Fibroblast of skin of left quadriceps (primary cell): ENCODE measurements at places on chromosomes 1 and 21.

DNA sequence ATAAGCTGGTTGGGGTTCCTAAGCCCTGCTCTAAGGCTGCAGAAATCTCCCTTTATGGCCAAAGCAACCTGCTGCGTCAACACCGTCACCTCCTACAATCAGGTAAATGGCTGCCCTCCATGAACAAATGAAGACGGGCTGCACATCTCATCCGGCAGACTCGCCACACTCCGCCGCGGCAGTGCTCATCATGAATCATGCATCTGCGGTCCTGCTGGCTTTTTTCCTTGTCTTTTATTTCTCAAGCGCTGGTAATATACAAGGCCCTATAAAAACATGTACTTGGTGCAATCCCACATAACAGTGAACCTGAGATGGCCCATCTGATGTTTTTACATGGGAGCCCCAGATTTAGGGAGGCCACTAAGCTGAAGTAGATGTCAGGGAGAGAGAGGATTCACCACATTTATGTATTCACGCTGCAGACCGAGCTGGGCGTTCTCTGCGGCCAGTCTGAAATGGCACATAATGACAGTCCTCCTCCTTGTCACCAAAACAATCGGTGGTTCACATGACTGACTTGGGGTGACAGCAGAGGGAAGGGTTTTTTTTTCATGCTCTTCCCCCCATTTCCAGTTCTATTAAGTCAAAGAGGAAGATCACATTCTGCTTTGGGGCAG is 91.6 kb downstream of the KAZN start:
- DNase-seq: no peak

DNA sequence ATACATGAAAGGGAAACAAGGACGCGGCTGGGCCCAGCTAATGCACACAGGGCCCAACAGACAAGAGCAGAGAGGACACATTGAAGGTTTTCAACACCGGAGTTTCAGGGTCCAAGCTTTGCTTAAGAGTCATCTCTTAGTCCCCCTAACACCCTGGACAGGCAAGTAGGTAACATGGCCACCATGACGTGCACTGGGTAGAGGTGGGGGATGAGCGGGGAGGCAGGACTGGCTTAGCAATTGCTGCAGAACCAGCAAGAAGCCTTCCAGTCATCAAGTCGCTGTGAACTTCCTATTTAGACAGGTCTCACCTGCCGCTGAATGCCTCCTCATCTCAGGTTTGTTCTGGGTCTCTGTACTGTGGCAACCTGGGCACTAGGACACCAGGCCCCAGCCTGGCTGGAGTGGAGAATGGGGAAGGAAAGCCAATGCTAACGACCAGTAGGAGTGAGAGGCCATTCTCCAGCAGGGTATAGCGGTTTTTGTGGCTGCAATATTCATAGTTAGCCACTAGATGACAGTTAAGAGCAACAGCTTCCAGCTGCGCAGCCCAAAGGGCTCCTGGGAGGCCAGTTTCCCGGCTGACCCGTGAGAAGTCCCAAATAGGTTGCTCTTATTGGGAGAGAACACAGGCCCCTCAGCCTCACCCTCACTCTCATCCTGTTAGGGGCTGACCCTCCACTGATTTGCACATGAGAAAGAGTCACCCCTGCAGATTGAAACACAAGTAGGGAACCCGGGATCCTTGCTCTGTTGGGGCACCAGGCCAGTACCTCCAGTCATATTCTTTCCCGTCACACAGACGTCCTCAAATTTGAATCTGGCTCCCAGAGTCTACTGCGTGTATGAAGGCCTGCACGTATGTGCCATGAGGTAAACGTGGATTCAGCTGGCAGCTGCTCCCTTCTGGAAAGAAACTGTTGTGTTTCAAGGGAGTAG is 6.0 kb upstream of the PIGC start:
- no peak for DNase-seq

GRCh38 chr1:207306603-207307002 is 14.9 kb upstream of the CD55 start:
- DNase-seq: no peak

- no peak for DNase-seq
Measured at GRCh38 chr1:68301471-68302001, 69.2 kb upstream of the WLS start.

DNA sequence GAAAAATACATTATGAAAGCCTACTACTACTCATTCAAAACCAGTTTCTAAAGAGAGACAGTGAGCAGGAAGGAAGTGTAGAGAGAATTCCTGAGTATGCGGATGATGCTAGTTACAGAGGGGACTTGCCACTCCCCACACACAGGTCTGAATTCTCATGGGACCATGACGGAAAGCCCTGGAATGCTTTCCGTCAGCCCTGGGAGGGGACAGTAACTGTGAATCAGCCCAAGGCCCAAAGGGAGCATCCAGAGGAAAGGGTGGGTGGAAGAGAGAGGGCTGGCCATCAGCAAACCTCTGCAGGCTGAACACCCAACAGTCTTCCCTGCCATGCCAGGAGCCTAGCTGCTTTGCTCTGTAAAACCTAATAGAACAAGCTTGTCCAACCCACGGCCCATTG is 36.4 kb downstream of the RCSD1 start:
- DNase-seq: peak; percentile 69

GRCh38 chr21:42599962-42600361 is 53.5 kb upstream of the PDE9A start:
- no peak for DNase-seq

DNA sequence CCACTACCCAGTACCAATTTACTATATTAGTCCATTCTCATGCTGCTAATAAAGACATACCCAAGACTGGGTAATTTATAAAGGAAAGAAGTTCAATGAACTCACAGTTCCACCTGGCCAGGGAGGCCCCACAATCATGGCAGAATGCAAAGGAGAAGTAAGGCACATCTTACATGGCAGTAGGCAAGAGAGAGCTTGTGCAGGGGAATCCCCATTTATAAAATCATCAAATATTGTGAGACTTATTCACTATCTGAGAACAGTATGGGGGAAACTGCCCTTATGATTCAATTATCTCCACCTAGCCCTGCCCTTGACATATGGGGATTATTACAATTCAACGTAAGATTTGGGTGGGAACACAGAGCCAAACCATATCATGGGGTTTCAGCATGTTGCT is 6.4 kb downstream of the CD58 start:
- DNase-seq: no peak

GRCh38 chr1:27349784-27350662 is 8.2 kb downstream of the SYTL1 start:
- no peak for DNase-seq

- DNase-seq: no peak
Measured at GRCh38 chr1:27057801-27058625, 45.4 kb upstream of the TENT5B start.

GRCh38 chr1:244322181-244322580 is 129.5 kb downstream of the ADSS2 start:
- no peak for DNase-seq

GRCh38 chr1:101137144-101138126 is 99.4 kb upstream of the S1PR1 start:
- peak; percentile 81 for DNase-seq

GRCh38 chr1:228555074-228555994 is 68.2 kb downstream of the RNF187 start:
- no peak for DNase-seq

- DNase-seq: no peak
Measured at GRCh38 chr1:41447995-41448770, 36.3 kb downstream of the EDN2 start.

DNA sequence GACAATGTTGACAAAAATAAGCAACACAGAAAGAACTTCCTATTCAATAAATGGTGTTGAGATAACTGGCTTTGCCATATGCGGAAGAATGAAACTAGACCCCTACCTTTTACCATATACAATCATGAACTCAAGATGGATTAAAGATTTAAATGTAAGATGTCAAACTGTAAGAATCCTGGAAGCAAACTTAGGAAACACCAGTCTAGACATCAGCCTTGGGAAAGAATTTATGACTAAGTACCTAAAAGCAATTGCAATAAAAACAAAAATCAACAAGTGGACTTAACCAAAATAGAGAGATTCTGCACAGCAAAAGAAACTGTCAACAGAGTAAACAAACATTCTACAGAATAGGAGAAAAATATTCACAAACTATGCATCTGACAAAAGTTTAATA is 16.1 kb upstream of the CLDN8 start:
- no peak for DNase-seq

- DNase-seq: no peak
Measured at GRCh38 chr1:69711190-69711930, 143.6 kb downstream of the LRRC7 start.

DNA sequence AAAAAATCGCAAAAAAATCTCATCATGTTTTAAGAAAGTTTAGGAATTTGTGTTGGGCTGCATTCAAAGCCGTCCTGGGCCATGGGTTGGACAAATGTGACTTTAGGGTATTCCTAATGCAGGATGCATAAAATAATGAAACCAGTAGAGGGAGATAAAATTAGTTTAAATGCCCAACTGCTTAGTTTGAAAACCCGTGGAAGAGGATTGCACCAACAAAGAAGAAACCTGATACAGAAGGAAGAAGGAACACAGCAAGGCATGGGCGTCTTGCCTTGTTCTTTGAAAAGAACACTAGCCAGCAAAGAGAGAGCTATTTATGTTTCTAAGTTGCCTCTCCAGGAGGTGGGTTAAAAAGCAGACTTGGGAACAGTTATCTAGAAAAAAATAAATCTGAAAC is 37.9 kb downstream of the WDR3 start:
- peak; percentile 37 for DNase-seq

DNA sequence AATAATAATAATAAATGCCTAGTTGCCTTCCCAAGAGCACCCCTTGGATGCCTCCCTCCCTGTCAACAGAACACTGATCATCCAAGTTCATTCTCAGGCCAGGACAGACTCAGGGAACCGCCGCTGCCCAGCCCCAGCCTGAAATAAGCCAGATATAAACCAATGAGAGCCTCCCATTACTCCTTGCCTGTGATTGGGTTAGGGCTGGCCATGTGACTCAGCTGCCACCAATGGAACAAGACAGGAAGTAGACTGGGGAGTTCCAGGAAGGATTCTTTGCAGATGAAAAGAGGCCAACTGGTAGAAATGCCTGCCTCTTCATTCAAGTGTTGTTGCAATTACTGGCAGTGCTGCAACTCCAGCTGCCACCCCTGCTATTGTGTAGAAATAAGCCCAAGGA is 146.4 kb upstream of the TIAM1 start:
- DNase-seq: no peak

DNA sequence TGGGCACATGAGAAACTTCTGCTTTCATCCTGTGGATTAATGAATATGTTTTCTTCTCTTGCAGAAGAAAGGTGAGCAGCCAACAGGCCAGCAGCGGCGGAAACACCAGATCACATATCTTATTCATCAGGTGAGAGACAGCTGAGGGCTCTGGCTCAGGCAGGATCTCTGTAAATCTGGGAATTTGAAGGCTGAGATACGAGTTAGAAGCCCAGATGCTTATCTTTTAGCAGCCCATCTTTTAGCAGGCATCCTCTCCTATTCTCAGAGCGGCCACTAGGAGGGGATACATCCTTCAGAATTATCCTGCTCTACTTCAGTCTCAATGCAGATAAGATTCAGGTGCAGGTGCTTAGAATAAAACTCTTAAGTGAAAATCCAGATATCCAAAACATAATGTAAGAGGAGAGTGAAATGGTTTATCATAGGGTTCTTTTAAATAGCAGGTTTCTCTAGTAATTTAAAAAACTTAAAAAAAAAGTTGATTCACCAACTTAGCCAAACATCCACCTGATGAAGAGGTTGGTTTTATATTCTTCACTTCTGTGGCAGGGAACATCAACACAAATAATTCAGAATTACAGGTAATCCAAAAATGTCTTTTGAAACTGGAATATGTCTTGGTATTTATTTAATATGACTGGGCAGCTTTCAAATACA is 19.3 kb downstream of the SH2D2A start:
- no peak for DNase-seq

DNA sequence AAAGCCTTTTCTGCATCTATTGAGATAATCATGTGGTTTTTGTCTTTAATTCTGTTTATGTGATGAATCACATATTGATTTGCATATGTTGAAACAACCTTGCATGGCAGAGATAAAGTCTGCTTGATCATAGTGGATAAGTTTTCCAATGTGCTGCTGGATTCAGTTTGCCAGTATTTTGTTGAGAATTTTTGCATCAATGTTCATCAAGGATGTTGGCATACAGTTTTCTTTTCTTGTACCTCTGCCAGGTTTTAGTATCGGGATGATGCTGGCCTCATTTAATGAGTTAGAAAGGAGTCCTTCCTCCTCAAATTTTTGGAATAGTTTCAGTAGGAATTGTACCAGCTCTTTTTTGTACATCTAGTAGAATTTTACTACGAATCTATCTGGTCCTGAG is 55.0 kb downstream of the COL24A1 start:
- DNase-seq: no peak

- no peak for DNase-seq
Measured at GRCh38 chr21:23887725-23888306, 1719.5 kb downstream of the MRPL39 start.

DNA sequence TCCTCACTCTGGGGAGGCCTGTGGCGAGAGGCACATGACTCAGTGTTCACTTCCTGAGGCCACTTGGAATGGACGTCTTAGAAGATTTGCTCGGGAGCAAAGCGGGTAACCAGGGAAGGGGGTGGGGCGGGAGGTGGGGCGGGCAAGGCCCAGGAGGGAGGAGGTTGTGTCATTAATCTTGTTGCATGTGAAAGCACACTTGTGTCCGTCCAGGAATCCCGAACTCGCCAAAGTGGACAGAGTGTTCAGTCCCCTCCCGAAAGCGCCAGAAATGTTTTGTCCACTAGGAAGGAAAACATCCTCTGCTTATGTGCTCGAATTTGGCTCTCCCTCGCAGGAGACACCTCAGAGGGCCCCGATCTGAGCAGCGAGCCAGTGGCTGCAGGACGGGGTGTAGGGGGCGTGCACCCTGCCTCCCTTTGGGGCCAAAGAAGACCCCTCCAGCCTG is 84.2 kb downstream of the SPSB1 start:
- no peak for DNase-seq

- DNase-seq: no peak
Measured at GRCh38 chr1:116401646-116402176, 28.7 kb downstream of the ATP1A1 start.

- no peak for DNase-seq
Measured at GRCh38 chr1:167808104-167808503, 86.3 kb downstream of the MPZL1 start.
